Large intestine (tissue), 12 donors: ENCODE measurements at places on chromosomes 4 and X. TPM values are rescaled to one million over a fixed set of nuclear protein-coding genes. Genes with fewer than 3 reads are reported as not detected.
A peak's percentile ranks its signal among the peaks of the same experiment; 100 is the strongest.

The ADAM29 gene
- polyA plus RNA-seq, result 0.13 TPM

The KDM6A gene
- 26.8 TPM for polyA plus RNA-seq

DNA sequence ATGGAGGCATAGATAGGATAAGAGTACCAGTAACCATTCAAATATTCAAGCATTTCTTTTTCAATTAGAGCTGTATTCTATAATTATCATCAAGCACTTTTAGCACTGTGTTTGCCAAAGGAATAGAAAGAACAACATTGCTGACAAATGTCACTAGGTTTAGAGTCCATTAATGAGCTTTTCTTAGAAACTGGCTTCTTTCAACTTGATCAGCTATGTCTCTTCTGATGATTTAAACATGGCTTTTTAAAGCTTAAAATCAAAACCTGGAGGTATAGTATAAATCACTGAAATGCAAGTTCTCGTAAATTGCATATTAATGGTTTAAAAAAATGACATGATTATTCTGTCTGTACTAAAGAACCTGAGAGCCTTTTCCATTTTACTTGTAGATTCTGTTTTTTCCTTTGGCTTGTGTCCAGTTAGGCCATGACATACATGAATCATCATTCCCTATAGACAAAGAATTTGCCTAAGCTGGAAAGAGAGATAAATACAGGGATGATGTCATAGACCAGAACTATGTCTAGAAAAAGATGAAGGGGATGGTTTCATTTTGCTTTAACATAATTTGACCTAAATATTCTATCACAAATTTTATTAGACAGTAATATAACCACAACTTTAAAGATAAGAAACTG, 340.1 kb upstream of the CTSO start:
- no peak overlapping the region for H3K27ac ChIP-seq
- no peaks in the 10 kb centered on the region for H3K4me1 ChIP-seq
- H3K27me3 ChIP-seq, result no peaks in the 10 kb centered on the region
- H3K4me3 ChIP-seq, result no peak overlapping the region
- DNase-seq, result no peak

GRCh38 chr4:183618681-183619080, 40.3 kb downstream of the RWDD4 start:
- H3K4me1 ChIP-seq, result peaks cover 9% of the 10 kb centered on the region
- no peaks in the 10 kb centered on the region for H3K36me3 ChIP-seq
- no peaks in the 10 kb centered on the region for H3K27me3 ChIP-seq
- H3K4me3 ChIP-seq, result peak overlapping the region; percentile 36
- peak overlapping the region; percentile 85 for H3K27ac ChIP-seq

GRCh38 chr4:6050551-6050950, 32.3 kb upstream of the C4orf50 start:
- H3K27me3 ChIP-seq, result no peaks in the 10 kb centered on the region
- H3K4me3 ChIP-seq, result no peak overlapping the region
- H3K4me1 ChIP-seq, result no peaks in the 10 kb centered on the region
- H3K27ac ChIP-seq, result no peak overlapping the region
- no peaks in the 10 kb centered on the region for H3K36me3 ChIP-seq

DNA sequence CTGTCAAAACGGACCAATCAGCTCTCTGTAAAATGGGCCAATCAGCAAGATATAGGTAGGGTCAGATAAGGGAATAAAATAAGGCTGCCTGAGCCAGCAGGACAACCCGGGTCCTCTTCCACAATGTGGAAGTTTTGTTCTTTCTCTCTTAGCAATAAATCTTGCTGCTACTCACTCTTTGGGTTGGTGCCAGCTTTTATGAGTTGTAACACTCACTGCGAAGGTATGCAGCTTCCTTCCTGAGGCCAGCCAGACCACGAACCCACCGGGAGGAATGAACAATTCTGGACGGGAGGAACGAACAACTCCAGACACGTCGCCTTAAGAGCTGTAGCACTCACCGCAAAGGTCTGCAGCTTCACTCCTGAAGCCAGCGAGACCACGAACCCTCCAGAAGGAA, 287.8 kb downstream of the RAPGEF2 start:
- H3K36me3 ChIP-seq, result no peaks in the 10 kb centered on the region
- no peaks in the 10 kb centered on the region for H3K27me3 ChIP-seq
- H3K4me1 ChIP-seq, result no peaks in the 10 kb centered on the region
- DNase-seq, result no peak
- H3K27ac ChIP-seq, result no peak overlapping the region

The CWH43 gene
- not detected for polyA plus RNA-seq

The EVC2 gene
- 1.3 TPM for polyA plus RNA-seq

DNA sequence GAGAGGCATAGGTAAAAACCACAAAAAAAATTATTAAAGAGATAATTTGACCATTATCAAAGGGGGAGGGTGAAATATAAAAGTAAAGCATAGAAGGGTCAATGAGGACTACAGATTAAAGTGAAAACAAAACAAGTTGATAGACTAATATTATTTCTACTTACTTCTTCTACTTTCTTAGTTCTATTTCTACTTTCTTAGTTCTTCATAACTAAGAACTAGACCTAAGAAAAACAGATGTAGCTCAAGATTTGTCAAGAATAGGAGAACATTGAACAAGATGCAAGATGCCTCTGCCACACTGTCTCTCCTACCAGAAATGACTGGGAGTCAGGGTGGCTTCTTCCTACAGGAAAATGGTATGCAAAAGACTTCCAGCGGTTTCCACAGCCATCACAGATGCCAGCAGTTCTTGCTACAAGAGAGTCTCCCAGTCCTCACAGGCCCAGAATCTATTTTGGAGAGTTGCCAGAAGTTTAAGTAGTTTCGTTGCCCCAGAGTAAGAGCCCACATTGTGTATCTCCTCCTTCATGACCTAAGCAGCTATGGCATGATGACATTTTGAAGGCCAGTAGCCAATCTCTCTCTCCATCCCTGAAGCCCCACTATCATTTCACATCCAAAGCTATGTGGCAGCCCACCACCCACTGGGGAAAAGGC, 42.9 kb upstream of the DDX60 start:
- H3K4me3 ChIP-seq, result no peak overlapping the region
- peaks cover 19% of the 10 kb centered on the region for H3K36me3 ChIP-seq
- H3K27ac ChIP-seq, result no peak overlapping the region
- no peak for DNase-seq
- no peaks in the 10 kb centered on the region for H3K4me1 ChIP-seq

- H3K27ac ChIP-seq, result no peak overlapping the region
- peak; percentile 25 for DNase-seq
- peaks cover 7% of the 10 kb centered on the region for H3K4me1 ChIP-seq
- no peaks in the 10 kb centered on the region for H3K27me3 ChIP-seq
- H3K36me3 ChIP-seq, result no peaks in the 10 kb centered on the region
These were observed 981.0 kb upstream of the HS3ST1 start for GRCh38 chr4:12409507-12410190.

- H3K4me3 ChIP-seq, result no peak overlapping the region
- H3K4me1 ChIP-seq, result no peaks in the 10 kb centered on the region
- H3K27ac ChIP-seq, result no peak overlapping the region
- no peaks in the 10 kb centered on the region for H3K36me3 ChIP-seq
These were observed 562.3 kb upstream of the NDST4 start for GRCh38 chr4:115675719-115676118.

The MAGEB5 gene
- polyA plus RNA-seq, result not detected

GRCh38 chrX:12240491-12240890, 102.2 kb downstream of the FRMPD4 start:
- DNase-seq, result no peak
- H3K36me3 ChIP-seq, result no peaks in the 10 kb centered on the region
- no peak overlapping the region for H3K27ac ChIP-seq

DNA sequence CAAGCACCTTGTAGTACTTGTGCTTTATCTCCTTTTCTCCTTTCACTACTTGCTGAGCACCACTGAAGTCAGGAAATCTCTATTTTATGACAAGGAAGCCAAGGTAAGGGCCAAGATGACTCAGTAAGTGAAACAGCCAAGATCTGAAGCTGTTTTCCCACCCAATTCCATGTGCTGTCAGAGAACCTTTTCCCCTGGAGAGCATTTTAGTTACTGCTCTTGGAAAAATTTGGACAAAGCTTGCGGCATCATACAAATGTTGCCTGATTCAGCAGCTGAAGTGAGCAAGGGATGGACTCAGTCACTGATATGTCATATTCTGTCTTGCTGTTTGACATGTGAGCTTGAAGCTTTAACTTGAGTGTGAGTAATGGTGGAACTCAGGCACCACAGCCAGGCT, 391.4 kb downstream of the RAB28 start:
- no peaks in the 10 kb centered on the region for H3K27me3 ChIP-seq
- no peaks in the 10 kb centered on the region for H3K36me3 ChIP-seq
- no peak overlapping the region for H3K27ac ChIP-seq

GRCh38 chrX:30228526-30228925, 1.9 kb upstream of the MAGEB3 start:
- H3K36me3 ChIP-seq, result no peaks in the 10 kb centered on the region
- no peak overlapping the region for H3K4me3 ChIP-seq
- no peaks in the 10 kb centered on the region for H3K27me3 ChIP-seq
- H3K4me1 ChIP-seq, result no peaks in the 10 kb centered on the region

GRCh38 chr4:145644699-145645098, 25.5 kb downstream of the MMAA start:
- H3K4me1 ChIP-seq, result no peaks in the 10 kb centered on the region
- no peak overlapping the region for H3K27ac ChIP-seq
- peaks cover 40% of the 10 kb centered on the region for H3K36me3 ChIP-seq
- no peak overlapping the region for H3K4me3 ChIP-seq

- H3K27me3 ChIP-seq, result peaks cover 42% of the 10 kb centered on the region
- H3K4me3 ChIP-seq, result peak overlapping the region; percentile 53
- H3K4me1 ChIP-seq, result no peaks in the 10 kb centered on the region
- H3K36me3 ChIP-seq, result no peaks in the 10 kb centered on the region
- peak; percentile 24 for DNase-seq
These were observed 1.0 kb upstream of the SNCA start for GRCh38 chr4:89837993-89838390.

- H3K27me3 ChIP-seq, result no peaks in the 10 kb centered on the region
- H3K27ac ChIP-seq, result no peak overlapping the region
- no peaks in the 10 kb centered on the region for H3K4me1 ChIP-seq
- no peak for DNase-seq
- H3K36me3 ChIP-seq, result peaks cover 14% of the 10 kb centered on the region
These were observed 71.0 kb downstream of the RELL1 start for GRCh38 chr4:37615059-37615719.

DNA sequence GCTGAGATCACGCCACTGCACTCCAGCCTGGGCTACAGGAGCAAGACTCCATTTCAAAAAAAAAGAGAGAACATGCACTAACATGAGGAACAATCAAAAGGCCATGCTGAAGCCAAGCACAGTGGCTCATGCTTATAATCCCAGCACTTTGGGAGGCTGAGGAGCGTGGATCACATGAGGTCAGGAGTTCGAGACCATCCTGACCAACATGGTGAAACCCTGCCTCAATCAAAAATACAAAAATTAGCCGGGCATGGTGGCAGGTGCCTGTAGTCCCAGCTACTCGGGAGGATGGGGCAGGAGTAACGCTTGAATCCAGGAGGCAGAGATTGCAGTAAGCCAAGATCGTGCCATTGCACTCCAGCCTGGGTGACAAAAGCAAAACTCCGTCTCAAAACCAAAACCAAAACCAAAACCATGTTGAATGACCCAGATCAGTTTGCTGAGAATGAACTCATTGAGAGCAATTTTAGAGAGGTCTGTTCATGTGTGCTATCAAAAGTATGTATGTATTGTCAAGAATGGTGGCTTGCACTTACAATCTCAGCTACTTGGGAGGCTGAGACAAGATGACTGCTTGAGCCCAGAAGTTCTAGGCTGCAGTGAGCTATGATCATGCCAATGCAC, 44.8 kb downstream of the PDS5A start:
- H3K4me1 ChIP-seq, result peaks cover 4% of the 10 kb centered on the region
- no peak overlapping the region for H3K27ac ChIP-seq
- H3K27me3 ChIP-seq, result no peaks in the 10 kb centered on the region
- H3K36me3 ChIP-seq, result peaks cover 8% of the 10 kb centered on the region

- H3K4me1 ChIP-seq, result no peaks in the 10 kb centered on the region
- no peaks in the 10 kb centered on the region for H3K27me3 ChIP-seq
- DNase-seq, result no peak
- no peaks in the 10 kb centered on the region for H3K36me3 ChIP-seq
- no peak overlapping the region for H3K27ac ChIP-seq
- no peak overlapping the region for H3K4me3 ChIP-seq
These were observed 198.0 kb upstream of the LEF1 start for GRCh38 chr4:108366716-108367115.

- no peak overlapping the region for H3K27ac ChIP-seq
- no peaks in the 10 kb centered on the region for H3K4me1 ChIP-seq
- H3K36me3 ChIP-seq, result no peaks in the 10 kb centered on the region
- no peak for DNase-seq
These were observed 24.1 kb downstream of the CCDC149 start for GRCh38 chr4:24888475-24889344.

DNA sequence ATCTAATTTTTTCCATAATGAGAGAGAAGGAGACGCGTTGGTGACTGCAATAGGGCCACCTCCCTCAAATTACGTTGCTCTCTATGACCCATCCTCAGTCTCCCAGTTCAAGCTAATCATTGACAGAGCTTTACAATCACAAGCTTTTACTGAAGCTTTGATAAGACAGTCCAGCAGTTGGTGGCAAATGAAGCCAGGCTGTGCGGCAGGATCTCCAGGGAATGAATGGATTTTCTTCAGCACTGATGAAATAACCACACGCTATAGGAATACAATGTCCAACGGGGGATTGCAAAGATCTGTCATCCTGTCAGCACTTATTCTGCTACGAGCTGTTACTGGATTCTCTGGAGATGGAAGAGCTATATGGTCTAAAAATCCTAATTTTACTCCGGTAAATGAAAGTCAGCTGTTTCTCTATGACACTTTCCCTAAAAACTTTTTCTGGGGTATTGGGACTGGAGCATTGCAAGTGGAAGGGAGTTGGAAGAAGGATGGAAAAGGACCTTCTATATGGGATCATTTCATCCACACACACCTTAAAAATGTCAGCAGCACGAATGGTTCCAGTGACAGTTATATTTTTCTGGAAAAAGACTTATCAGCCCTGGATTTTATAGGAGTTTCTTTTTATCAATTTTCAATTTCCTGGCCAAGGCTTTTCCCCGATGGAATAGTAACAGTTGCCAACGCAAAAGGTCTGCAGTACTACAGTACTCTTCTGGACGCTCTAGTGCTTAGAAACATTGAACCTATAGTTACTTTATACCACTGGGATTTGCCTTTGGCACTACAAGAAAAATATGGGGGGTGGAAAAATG, at the start of gene KLB:
Gene KLB (plus strand): TSS at position 168 of the 821 bp plus-strand sequence. CDS start 20 bp downstream, at position 188.
- peak; percentile 71 for DNase-seq
- no peaks in the 10 kb centered on the region for H3K4me1 ChIP-seq

The SOX3 gene
- not detected for polyA plus RNA-seq

DNA sequence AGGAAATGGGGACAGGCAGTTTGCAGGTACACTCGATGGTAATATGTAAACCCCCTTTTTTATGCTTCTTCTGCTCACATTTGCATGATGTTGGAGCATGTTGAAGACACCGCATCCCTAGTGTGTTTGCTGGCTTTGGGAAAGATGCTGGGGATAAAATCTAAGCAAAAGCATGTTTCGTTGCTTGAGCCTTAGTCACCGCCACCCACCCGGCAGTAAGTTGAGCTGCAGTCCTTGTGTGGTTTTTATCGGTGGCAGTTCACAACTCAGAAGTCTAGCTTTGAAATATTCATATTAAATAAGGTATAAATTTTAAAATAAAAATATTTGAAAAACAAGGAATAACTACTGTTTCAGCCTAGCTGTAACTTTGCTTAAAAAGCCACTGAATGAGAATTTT, 21.7 kb upstream of the MND1 start:
- DNase-seq, result no peak
- no peaks in the 10 kb centered on the region for H3K27me3 ChIP-seq
- no peak overlapping the region for H3K27ac ChIP-seq
- peaks cover 2% of the 10 kb centered on the region for H3K4me1 ChIP-seq
- H3K36me3 ChIP-seq, result peaks cover 45% of the 10 kb centered on the region

The DLG3 gene
- 37.4 TPM for polyA plus RNA-seq

GRCh38 chr4:107655289-107655688, 64.7 kb downstream of the PAPSS1 start:
- no peak overlapping the region for H3K4me3 ChIP-seq
- no peaks in the 10 kb centered on the region for H3K27me3 ChIP-seq
- no peak overlapping the region for H3K27ac ChIP-seq
- no peaks in the 10 kb centered on the region for H3K4me1 ChIP-seq
